Naive thymus-derived CD8-positive, alpha-beta T cell (primary cell): ENCODE measurements at places on chromosomes 4 and X. TPM values are rescaled to one million over a fixed set of nuclear protein-coding genes. Genes with fewer than 3 reads are reported as not detected.
A peak's percentile ranks its signal among the peaks of the same experiment; 100 is the strongest.

- no peak for DNase-seq
Observed at GRCh38 chrX:133837091-133837490, 148.3 kb downstream of the GPC3 start.

DNA sequence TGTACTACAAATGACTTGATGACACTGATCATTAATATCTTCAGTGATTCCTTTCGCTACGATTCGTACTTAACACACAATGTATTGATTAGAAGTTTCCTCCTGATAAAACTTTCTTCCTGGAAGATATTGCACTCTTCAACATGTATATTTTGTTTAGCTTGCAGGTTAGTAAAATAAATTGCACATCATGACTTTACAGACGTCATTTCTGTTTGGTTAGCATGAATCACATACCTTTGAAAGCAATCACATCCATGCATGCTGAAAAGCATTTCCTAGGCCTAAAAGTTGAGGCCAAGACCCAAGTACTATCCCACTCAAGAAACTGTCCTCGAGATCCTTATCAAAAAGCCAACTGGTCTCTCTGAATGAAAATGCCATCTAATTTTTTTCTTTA lies 1841.0 kb upstream of the PCDH7 start:
- DNase-seq: no peak

DNA sequence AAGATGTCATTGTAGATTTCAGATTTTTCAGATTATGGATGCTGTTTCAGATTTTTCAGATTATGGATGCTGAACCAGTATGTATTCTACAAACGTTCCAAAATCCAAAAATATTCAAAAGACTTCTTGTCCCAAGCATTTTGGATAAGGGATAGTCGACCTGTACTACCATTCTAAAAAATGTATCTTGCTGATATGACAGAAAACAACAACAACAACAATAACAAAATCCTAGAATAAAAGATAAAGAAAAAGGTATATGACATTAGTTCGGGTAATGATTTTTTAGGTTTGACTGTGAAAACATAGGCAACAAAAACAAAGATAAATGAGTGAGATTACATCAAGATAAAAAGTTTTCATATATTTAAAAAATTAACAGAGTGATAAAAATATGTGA lies 122.1 kb downstream of the GABRA2 start:
- no peak for DNase-seq

The SOX3 gene
- polyA plus RNA-seq: not detected

- no peak for DNase-seq
Observed at GRCh38 chr4:89528526-89529133, 221.0 kb upstream of the GPRIN3 start.

DNA sequence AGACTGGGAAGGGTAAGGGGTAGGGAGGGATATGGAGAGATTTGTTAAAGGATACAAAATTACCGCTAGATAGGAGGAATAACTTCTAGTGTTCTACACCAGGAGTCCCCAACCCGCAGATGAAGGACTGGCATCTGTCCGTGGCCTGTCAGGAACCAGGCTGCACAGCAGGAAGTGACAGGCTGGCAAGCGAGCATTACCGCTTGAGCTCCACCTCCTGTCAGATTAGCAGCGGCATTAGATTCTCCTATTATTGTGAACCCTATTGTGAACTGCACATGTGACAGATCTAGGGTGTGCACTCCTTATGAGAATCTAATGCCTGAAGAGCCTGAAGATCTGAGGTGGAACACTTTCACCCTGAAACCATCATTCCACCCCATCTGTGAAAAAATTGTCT lies 27.9 kb upstream of the BBS7 start:
- no peak for DNase-seq

DNA sequence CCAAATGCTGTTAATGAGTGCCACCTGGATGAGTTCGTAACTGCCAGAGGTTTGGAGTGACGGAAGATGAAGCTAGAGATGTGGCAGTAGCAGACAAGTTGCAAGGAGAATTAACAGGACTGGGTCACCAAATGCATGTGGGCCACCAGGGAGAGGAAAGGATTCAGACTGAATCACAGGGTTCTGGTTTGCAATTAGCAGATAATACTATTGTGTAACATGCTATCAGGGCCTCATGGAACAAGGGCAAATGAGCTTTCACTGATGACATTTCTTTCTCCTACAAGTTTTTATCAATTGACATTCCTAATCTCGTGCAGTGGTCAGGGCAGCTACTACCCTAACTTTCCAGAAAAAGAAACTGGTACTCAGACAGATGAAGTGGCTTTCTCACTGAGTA lies 21.4 kb downstream of the GAB3 start:
- DNase-seq: no peak

- DNase-seq: no peak
Observed at GRCh38 chr4:79315891-79316290, 10.0 kb downstream of the NAA11 start.

The SSX2B gene
- not detected for polyA plus RNA-seq

DNA sequence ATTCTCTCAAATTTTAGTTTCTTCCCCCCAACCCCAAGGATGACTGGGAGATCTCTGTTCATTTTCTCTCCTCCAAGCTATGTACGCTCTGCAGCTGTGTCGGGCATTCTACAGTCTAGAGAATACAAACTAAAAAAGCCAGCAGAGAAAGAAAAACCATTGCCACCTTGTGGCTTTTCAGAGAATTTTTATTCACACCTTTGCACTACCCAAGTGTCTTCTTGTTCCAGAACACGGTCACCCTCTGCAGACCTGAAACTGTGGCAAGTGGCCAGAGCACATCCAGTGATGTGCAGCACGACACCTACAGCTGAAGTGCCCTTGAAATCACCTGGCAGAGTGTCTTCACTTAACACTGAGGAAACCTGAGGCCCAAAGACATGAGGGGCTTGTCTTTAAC lies 68.6 kb downstream of the CHST7 start:
- peak; percentile 9 for DNase-seq

- no peak for DNase-seq
Observed at GRCh38 chr4:185552254-185552653, 16.9 kb upstream of the PDLIM3 start.

DNA sequence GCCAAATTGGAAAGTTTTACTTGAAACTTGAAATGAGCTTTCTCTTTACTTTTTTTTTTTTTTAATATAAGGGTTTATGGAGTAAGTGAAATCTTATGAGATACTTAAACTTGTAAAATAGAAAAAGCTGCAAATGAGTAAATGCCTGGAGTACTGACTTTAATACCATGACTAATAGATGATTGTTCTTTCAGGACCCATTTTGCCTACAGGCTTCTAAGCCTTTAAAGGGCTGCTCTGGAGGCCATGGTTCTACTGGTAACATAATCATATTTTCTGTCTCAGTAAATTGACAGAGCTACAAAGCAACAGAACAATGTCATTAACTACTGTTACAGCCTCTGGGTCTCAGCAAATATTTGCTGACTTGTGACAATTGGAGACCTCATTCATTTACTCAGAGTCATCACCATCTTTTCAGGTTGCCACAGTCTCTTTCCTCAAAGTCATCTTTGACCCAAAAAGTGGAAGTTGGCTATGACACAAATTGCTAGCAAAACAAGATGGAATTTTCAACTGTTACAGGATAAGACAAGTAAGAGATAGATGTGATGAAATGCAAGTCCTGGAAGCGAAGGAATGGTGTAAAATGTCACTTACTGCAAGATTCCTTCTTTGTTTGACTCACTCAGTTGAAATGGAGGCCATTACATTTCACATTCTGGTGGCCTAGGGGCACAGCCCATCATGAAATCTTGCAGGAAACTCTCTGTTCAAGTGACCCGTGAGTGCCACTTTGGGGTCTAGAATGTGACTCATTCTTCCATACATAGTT lies 132.7 kb downstream of the BTC start:
- DNase-seq: no peak

- no peak for DNase-seq
Observed at GRCh38 chr4:22192084-22192511, 243.5 kb upstream of the KCNIP4 start.

The F8 gene
- 2.7 TPM for polyA plus RNA-seq

GRCh38 chr4:31983677-31984076 lies 1263.5 kb downstream of the PCDH7 start:
- no peak for DNase-seq

DNA sequence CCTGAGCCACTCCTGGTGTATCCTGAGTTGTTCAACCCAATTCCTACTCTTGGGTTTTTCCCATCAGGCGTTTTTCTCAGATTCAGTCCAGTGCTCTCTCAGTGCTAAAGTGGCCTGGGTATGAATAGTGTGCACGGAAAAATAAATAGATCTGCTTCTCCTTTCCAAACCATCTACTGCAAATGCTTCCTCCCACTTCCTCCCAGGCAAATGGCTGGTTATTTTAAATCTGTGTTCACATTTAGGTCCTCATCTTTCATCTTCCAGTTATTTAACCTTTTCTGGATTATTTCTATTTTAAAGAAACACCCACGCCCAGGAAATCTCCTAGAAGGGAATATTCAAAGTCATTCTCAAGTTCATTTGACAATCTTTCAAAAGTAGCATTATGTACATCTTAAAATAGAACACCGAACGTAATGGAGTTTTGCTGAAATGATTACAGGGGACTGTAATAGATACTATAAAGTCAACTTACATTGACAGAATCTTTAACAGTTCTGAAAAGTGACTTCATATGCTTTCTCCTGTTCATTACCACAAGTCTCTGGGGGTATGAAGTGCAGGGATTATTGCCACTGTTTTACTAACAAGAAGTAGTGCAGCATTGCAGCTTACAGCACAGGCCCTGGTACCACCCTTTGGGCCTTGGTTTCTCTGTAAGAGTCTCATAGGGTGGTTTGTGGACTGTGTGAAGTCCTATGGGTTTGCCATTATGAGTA lies 66.3 kb downstream of the MED28 start:
- no peak for DNase-seq

DNA sequence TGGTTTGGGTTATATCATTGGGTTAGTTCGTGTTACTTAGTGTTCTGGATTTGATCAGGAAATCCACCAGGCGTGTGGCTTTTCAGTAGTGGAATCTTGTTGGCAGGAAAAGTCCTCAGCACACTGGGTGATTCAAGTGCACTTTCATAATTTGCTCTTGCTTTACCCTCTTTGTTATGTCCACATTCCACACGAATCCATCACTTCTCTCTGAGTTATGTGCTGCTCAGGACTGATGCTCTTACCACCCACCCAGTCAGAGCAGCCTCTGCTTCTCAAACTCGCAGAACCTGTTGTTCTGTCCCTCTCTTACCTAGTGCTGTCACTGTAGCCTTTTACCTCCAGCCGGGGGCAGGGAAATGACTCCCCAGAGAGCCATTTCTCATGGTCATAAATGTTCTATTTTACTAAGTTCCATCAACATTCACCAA lies 37.2 kb upstream of the SCRG1 start:
- DNase-seq: no peak

DNA sequence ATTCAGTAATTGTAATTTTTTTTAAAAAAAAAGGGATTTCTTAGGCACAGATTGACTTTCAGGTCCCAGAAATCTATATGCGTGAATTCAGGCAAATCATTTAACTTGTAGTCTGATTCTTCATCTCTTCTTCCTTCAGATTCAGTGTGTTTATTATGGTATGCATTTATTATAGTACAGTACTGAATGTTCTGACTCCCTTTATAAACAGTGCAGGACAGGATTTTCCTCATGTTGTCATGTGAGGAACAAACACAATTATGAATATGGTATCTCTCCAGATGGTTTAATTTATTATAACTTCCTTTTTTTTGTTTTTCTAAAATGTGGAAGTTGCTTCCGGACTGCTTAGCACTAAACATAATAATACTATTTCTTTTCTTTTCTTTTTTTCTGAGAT lies 54.2 kb downstream of the RPS3A start:
- DNase-seq: no peak

The NPY2R gene
- not detected for polyA plus RNA-seq

The P2RY10 gene
- polyA plus RNA-seq: 46.5 TPM

DNA sequence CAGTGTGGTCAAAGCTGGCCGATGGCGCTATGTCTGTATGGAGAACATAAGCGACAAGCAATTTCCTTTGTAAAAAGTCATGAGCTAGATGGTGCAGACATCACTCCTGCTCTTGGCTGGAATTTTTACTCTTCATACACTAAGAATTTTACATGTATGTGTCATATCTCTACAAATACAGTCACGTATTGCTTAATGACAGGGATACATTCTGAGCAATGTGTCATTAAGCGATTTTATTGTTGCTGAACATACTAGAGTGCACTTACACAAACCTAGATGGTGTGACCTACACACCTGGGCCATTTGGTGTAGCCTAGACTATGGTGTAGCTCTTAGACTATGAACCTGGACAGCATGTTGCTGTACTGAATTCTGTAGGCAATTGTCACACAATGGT lies 185.4 kb downstream of the SOWAHB start:
- no peak for DNase-seq

GRCh38 chr4:52172166-52172565 lies 121.1 kb downstream of the SPATA18 start:
- no peak for DNase-seq

DNA sequence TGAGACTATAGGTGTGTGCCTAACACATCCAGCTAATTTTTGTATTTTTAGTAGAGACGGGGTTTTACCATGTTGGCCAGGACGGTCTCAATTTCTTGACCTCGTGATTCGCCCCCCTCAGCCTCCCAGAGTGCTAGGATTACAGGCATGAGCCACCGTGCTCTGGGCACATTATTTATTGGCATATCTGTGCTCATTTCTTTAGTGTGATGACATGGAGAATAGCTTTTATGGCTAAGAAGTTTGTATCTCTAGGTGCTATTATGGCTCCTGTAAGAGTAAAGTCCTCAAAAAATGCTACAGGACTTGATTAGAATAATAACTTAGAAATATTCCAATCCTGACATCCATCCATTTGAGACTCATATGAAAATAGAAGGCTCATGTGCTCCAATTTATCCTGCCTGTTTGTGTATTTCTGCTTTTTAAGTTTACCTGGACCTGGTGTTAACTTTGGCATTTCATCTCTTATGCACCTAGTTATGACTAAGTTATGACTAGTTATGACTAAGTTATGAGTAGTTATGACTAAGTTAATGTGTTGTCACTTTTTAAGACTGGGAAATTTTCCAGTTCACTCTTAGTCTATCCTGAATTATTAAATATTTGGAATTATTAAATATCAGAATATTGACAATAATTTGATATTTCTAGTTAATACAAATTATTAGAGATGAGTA lies 36.4 kb upstream of the UNC5C start:
- DNase-seq: no peak

DNA sequence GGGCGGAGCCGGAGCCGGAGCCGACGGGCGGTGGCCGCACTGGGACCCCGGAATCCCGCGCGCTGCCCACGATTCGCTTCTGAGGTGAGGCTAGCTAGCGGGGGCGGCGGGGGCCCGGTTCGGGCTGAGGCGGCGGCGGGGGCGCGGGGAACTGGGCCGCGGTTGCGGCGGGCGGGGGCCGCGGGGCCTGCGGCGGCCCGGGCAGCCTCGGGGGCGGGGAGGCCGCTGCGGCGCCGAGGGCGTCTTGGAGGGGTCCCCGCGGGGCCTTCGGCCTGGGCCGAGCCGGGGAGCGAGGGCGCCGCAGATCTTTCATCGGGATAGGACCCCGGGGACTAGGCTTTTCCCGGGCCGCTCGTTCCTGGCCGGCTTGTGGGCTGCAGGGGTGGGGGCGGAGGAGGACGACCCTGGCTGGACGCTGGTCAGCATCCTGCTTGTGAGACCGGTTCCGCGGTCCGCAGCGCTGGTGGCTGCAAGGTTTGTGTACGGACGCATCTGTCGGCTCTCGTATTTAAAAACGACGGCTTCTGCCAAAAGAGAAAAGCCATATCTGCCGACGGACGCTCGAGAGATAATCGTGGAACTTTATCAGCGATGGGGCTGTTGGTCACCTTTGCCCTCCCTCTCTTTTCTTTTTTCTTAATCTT lies 419 bp downstream of the ADD1 start:
- DNase-seq: no peak

The NPFFR2 gene
- not detected for polyA plus RNA-seq

The FAM184B gene
- polyA plus RNA-seq: 0.13 TPM

GRCh38 chrX:38089173-38089982 lies 83.0 kb downstream of the SYTL5 start:
- DNase-seq: no peak

- DNase-seq: no peak
Observed at GRCh38 chr4:108820492-108821350, 57.9 kb upstream of the ETNPPL start.
